Stimulated activated CD4-positive, alpha-beta T cell treated with anti-CD3 and anti-CD28 coated beads, Interleukin-1b, Interleukin-23, amount 100 ng/mL, for 24 hours (primary cell): ENCODE measurements at places on chromosomes 3 and 15.

- DNase-seq: no peak
These were observed 38.5 kb downstream of the PYDC2 start for GRCh38 chr3:191499307-191500080.

GRCh38 chr15:62775932-62776331, 266.6 kb upstream of the TPM1 start:
- DNase-seq: no peak

DNA sequence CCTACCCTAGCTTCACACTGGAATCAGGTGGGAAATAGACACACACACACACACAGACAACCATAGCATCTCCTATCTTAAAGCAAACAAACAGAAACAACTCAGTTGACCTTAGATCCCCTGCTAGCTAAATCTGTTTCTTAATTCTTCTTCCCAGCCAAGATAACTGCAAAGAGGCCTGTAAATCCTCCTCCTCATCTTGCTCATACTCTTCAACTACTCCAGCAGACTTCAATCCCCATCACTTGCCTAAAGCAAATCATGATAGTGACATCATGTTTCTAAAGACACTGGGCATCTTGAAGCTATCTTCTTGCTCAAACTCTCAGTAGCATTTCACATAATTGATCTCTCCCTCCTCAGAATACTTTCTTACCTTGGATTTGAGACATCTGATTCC, 303.0 kb downstream of the RBMS3 start:
- no peak for DNase-seq

DNA sequence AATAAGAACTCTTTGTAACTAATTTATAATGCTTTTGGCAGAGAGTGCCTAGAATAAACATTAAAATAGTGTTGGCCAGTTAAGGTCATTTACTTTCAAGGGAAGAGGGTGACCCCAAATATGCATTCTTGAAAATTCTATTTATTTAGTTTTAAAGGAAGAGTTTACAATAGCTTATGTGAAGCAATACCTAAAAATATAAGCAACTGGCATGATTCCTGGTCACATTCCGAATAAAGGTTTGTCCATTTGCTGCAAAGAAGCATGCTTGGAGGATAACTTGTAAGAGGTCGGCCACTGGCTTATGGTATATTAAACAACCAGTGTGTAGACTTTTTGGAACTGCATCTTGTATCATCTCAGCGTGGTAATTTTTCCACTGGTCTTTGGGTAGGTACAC, 10.2 kb downstream of the MITF start:
- no peak for DNase-seq

DNA sequence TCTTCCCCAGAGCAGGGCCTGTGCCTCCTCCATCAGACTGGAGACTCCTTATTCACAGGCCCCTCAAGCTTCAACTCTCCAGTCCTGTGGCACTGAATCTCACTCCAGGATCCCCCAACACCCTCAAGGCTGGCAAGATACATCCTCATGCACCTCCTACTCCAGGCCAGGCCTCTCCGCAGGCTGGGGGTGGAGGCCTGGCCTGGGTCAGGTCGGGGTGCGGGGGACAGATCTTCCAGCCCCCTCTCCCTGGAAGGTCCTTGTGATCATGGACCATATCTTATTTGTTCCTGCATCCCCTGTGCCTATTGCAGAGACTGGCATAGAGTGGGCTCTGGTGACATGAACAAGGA, 147.3 kb downstream of the SMAD6 start:
- no peak for DNase-seq

- DNase-seq: no peak
These were observed 30.7 kb downstream of the MBNL1 start for GRCh38 chr3:152299249-152299976.

DNA sequence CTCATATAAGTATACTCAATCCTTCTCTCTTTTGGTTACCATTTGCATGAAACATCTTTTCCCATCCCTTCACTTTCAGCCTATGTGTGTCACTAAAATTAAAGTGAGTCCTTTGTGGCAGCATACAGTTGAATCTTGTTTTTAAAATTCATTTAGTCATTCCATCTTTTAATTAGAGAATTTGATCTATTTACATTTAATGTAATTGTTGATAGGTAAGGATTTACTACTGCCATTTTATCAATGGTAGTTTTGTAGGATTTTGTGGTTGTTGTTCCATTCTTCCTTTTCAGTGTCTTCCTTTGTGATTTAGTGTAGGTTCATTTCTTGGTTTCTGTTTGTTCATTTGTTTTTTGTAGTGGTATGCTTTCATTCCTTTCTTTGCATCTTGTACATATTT, 191.9 kb upstream of the CTNNB1 start:
- no peak for DNase-seq

DNA sequence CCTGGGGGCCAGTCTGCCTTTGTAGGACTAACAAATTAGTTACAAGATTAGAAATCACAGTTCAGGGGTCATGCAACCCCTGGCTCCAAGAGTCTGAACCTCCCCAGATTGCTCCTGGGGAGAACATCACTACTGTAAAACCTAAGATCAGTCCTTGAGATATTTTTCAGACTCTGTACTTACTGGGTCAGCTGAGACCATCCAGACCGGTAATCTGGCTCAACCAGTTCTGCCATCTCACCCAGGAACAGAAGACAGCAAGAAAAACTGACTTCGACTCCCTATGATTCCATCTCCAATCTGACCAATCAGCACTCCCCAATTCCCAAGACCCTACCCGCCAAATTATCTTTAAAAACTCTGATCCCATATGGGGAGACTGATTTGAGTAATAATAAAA, 47.5 kb downstream of the NMD3 start:
- DNase-seq: no peak

DNA sequence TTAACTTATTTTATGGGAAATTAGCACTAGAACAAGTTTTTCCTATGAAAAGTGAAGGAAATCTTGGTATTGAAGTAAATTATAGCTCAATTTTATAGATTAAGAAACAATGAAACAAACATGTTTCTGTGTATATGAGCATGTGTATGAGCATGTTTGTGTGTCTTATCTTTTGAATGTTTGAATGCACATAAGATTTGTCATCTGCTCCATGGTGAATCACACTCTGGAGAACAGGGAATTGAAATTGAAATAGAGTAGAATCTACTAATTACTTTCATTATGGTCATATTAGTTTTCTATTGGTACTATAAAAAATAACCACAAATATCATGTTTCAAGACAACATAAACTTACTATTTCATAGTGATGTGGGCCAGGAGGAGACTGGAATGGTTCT, 646.6 kb downstream of the OTOL1 start:
- DNase-seq: no peak

GRCh38 chr15:67074886-67075229, 9.5 kb downstream of the SMAD3 start:
- DNase-seq: no peak

DNA sequence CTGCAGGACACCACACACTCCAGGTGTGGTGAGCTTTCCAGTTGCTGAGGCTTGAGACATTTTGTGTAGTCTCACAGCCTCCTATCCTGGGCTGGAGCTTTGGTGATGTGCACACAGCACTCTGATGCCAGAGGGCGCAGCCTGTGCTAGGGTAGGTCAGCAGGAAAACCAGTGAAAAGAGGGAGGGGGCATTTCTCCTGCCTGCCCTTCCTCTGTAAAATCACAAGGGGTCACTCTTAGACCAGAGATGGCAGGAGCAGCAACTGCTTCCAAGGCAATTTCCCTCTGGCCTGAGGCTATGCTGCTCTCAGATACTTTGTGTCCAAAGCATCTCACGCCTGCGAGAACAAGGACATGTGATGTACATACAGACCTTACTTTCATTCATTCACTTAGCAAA, 16.5 kb upstream of the MUSTN1 start:
- DNase-seq: no peak

- DNase-seq: no peak
These were observed 8.6 kb upstream of the ITGB5 start for GRCh38 chr3:124895756-124896155.

DNA sequence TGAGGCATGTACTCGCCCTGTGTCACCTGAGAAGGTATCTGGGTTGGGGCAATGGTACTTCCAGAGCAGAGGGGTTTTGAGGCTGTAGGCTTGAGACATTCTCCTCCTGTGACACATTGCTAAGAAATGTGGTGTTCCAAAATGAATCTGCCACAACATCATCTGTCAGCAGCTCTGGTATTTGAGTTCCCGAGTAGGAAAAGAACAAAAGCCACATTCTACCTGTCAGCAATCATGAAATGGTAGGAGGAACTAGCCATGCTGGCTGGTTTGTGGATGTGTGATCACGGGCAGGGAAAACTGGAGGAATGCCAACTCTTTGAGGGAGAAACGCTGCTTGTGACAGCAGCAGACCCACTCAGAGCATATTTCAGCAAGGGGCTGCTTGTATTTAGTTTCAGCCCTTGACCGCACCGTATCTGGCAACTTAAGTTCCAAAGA, 579.4 kb upstream of the TBL1XR1 start:
- no peak for DNase-seq

- DNase-seq: no peak
These were observed 108.0 kb downstream of the SNRPN start for GRCh38 chr15:25062551-25063430.

GRCh38 chr15:46411900-46412299, 777.1 kb downstream of the SQOR start:
- DNase-seq: no peak

GRCh38 chr3:155308831-155309230, 15.3 kb upstream of the STRIT1 start:
- no peak for DNase-seq

- DNase-seq: no peak
These were observed 19.5 kb upstream of the SAMD7 start for GRCh38 chr3:169891886-169892285.

- DNase-seq: no peak
These were observed 36.3 kb upstream of the TSC22D2 start for GRCh38 chr3:150371741-150372254.

GRCh38 chr3:142115867-142116668, 33.3 kb downstream of the TFDP2 start:
- DNase-seq: no peak

GRCh38 chr3:49716169-49716568, 3.3 kb downstream of the AMIGO3 start:
- DNase-seq: no peak

- DNase-seq: no peak
These were observed 185.2 kb downstream of the RPLP1 start for GRCh38 chr15:69637818-69638217.

- no peak for DNase-seq
These were observed 125.8 kb upstream of the MRPS22 start for GRCh38 chr3:139218046-139218445.

DNA sequence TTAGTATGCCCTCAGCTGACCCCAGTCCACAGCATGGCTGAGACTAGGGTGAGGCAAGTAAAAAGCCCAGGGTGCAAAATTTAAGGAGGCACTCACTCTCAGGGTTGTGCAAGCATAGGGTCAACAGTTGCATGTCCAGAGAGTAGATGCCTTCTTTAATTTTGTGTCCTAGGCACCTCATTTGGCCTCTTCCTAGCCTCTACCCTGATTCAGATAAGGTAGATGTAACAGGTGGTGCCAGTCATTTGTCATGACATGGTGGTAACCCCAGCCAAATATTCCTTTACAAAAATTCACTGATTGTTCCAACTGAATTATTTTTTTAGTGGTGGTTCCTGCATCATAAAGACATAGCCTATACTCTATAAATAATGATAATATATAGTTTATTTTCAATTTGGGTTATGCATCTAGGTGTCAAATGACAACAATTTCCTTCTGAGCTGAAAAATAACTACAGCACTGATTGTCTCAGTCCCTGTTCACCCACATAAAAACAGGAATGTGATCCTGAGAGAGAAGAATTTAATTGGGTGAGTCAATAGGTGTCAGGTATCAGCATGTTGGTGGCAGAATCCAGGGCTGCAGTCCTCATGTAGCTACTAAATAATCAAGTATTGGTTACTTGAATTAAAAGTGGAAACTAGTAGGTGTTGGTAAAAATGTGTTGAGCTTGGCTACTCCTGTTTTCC, 44.2 kb upstream of the TIPARP start:
- no peak for DNase-seq

GRCh38 chr3:106758459-106758858, 618.8 kb upstream of the CCDC54 start:
- DNase-seq: no peak

DNA sequence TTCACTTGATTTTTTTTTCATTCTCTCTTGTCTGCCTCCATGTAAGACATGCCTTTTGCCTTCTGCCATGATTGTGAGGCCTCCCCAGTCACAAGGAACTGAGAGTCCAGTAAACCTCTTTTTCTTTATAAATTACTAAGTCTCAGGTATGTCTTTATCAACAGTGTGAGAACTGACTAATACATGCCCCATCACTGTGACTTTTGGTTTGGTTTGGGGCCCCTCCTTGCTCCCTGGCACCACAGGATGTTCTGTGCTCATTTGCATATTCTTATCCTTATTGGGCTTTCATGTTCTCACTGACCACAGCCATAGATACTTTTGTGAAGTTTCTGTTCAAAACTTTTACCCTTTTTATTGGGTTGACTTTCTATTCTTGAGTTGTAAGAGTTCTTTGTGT, 3.8 kb upstream of the PRR20G start:
- DNase-seq: no peak

DNA sequence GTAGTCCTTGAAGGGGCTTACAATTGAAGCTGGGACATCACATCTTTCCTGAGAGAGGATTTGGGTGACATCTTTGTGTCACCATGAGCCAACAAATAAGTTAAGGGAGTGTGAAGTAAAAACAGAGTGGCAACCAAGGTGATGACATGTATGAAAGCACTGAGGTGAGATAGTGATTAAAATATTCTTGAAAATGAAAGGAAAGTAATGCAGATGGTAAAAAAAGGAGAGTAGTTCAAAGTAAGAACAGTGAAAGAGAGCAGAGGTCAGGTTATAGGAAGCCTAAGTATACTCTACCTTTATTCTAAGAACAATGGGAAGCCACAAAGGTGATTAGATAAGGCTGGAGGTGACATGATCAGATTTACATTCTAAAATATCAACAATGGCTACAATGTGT, 486.1 kb downstream of the DIPK2A start:
- no peak for DNase-seq
